Hypothalamus (tissue), 51 donors: ENCODE measurements at places on chromosomes 5 and 9.
A peak's percentile ranks its signal among the peaks of the same experiment; 100 is the strongest.

DNA sequence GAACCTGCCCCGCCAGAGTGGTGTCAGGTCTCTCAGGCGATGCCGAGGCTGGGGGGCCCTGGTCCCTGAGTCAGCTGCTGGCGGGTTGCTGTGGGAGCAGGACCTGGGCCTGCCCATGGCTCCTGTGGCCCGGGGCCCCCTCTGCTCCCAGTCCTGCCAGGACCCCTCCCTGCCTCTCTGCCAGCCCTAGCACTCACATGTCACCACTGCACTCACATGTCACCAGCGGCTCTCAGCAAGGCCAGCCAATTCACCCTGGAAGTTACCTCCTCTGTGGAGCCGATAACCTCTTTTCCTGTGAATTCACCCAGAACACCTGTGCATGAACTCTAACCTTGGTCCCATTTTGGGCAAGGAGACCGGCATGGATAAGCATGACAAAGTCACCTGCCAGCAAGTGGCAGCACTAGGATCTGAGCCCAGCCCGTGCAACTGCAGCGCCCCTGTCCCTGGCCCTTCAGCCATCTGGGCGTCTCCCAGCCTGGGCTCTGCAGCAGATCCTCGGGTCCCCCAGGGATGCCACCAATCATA is 170.2 kb downstream of the GAPVD1 start:
- DNase-seq: no peak

DNA sequence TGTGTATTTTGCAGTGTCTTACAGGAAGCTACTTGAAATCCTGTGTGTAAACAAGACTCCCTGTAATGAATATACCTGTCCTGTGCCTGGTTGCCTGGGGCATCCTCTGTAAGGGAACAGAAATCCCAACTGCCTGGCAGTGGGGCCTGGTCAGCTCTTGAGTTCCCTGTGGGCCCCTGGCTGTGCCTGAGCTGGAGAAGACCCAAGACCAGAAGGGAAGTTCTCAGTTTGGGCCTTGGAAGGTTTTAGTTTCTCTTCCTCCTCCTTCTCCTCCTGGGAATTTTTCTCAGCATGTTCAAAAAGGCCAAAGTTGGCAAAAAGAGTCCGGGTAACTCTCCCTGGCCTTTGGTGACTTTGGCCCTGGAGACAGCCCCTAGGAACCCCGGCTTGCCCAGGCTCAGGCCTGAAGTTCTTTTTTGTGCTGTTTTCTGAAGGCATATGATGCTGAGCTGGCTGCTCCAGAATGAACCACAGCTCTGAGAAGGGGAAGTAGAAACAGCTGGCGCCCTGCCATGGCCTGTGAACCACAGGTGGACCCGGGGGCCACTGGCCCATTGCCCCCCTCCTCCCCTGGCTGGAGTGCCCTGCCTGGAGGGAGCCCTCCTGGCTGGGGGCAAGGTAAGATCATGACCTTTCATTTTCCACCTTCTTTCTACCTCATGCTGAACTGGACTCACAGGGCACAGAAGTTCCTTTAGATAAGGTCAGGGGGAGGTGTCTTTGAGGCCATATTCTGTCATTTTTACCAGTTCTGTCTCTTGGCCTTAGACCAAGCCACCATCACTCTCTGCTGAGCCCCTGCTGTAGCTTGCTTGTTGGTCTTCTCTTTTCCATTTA is 5.8 kb downstream of the TMEM268 start:
- no peak for DNase-seq

- no peak for DNase-seq
These were observed 142.1 kb downstream of the PLK2 start for GRCh38 chr5:58317808-58318207.

DNA sequence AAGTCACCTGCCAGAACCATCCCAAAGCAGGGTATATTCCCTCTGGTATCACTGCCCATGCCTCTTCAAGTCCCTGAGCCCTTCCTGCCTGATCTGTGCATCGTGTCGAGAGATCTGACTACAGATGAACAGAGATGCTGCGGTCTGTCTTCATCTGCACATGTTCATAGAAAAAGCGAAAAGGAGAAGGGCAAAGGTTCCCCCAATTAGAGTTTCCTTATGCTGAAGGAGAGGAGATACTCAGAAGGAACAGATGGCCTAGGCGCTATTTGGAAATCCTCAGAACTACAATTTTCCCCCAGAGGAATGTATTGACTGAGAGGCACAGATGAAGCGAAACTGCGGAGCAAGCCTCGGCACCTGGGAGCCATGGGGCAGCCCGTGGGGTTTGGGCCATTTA is 170.9 kb downstream of the SEC61B start:
- no peak for DNase-seq

- DNase-seq: no peak
These were observed 238.0 kb downstream of the HSPA4 start for GRCh38 chr5:133289686-133290367.

GRCh38 chr5:149298842-149299404 is 27.3 kb downstream of the AFAP1L1 start:
- DNase-seq: no peak

GRCh38 chr5:78472469-78473106 is 112.2 kb downstream of the SCAMP1 start:
- DNase-seq: no peak

DNA sequence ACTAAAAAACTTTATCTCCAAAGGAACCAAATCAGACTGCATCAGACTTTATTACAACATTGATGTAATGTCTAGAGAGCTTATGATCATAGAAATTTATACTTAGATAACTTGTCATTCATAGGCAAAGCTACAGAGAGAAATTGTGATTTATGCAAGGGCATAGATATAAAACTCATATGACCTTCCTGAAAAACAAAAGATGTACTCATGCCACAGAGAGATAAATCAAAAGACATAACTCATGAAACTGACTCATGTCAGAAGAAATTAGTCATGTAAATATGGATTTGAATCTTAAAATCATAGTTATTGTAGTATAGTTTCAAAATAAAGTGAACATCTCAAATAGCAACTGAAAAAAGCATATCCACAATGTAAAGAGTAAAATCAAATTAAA is 186.2 kb downstream of the GABBR2 start:
- no peak for DNase-seq

- DNase-seq: no peak
These were observed 13.1 kb downstream of the PAPPA start for GRCh38 chr9:116166713-116167112.

- no peak for DNase-seq
These were observed 292.7 kb upstream of the SMARCA2 start for GRCh38 chr9:1722404-1722803.

DNA sequence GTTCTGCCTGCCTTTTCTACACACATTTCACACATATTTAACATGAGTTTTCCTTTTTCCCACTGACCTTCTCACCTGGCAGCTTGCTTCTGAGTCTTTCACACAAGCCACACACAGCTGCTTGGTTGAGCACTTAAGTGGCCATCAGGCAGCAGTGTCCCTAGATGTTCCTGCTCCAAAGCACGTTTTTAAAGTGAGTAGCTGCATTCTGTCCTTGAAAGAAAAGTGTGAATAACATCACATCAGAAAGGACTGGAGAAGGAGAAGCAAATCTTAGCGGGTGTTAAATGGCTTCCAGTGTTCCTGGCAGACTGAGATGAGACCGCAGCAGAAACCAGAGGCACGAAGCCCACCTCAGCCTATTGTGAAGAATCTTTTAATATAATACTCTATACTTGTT is 209.2 kb upstream of the IRX4 start:
- DNase-seq: no peak

DNA sequence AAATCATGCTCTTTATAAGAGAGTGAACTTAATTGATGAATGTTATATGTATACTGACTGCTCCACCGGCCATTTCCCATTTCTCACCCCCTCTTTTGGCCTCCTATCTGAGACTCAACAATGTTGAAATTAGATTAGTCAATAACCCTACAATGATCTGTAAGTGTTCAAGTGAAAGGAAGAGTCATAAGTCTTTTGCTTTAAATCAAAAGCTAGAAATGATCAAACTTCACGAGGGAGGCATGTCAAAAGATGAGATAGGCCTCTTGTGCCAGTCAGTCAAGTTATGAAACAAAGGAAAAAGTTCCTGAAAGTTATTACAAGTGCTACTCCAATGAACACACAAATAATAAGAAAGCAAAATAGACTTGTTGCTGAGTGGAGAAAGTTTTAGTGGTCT is 83.1 kb downstream of the NLN start:
- DNase-seq: no peak

DNA sequence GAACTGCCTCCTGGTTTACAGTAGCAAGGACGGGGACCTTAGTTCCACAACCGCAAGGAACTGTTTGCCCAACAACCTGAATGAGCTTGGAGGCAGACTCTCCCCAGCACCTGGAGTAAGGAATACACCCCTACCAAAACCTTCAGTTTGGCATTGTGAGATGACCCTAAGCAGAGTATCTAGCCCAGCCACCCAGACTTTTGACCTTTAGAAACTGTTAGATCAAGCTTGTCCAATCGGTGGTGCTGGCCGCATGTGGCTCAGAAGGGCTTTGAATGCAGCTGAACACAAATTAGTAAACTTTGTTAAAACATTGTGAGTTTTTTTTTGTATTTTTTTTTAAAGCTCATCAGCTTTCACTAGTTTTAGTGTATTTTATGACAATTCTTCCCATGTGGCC is 86.9 kb upstream of the C9orf72 start:
- no peak for DNase-seq

DNA sequence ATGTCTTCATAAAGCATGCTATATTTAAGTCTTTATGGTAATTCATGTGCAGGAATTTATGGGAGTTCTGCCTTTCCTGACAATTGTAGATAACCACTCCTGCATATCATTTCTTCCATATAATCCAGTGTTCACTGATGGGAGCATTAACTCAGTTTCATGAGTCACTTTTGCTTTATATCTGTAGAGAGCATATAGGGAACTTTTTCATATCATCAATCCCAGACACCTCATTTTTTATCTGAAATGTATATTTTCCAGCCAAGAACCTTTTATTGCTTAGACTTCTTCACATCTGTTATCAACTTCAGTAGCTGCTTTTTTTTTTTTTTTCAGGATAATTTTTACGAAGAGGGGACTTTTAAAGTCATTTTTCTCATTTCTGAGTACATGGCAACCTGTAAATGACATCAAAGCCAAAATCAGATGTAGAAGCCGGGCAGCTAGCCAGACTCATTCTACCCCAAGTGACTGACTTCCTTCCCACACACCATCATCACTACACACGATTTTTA is 41.1 kb downstream of the NFX1 start:
- no peak for DNase-seq

GRCh38 chr5:134577796-134578577 is 52.5 kb downstream of the JADE2 start:
- peak; percentile 24 for DNase-seq

GRCh38 chr9:6716766-6717165 is 41.0 kb upstream of the KDM4C start:
- no peak for DNase-seq

DNA sequence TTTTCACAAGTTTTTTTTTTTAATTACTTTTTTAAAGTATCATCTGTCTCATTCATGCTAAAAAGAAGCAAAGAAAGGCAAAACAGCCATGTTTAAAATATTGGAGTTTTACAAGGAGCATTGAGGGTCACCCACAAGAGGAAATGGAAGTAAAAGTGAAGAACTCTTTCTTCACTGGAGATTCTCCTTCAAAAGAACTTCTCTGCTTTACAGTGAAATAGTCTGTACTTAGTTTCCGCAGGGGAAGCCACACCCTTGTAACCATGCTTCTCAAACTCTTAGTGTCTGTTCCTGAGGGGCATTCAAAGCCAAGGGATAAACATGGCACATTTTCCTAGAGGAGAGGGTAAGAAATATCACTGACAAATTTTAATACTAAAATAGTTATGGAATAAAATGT is 8.6 kb downstream of the C9orf72 start:
- DNase-seq: no peak

- DNase-seq: no peak
These were observed 15.1 kb downstream of the ADCY2 start for GRCh38 chr5:7410936-7411511.

DNA sequence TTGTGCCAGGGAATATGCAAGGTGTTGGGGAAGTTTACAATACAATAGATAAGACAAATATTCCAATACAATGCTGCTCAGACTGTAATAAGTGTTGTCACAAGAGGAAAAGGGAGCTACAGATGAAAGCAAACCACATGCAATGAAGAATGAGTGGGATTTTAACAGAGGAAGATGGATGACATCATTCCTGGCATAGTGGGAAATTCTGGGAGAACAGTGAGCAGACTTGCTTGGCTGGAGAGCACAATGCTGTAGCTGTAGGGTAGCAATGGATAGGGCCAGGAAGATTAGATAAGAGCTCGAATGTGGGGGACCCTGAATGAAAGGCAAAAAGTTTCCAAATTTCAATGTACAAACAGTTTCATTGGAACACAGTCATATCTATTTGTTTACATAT is 9.5 kb upstream of the DPYSL3 start:
- DNase-seq: no peak

DNA sequence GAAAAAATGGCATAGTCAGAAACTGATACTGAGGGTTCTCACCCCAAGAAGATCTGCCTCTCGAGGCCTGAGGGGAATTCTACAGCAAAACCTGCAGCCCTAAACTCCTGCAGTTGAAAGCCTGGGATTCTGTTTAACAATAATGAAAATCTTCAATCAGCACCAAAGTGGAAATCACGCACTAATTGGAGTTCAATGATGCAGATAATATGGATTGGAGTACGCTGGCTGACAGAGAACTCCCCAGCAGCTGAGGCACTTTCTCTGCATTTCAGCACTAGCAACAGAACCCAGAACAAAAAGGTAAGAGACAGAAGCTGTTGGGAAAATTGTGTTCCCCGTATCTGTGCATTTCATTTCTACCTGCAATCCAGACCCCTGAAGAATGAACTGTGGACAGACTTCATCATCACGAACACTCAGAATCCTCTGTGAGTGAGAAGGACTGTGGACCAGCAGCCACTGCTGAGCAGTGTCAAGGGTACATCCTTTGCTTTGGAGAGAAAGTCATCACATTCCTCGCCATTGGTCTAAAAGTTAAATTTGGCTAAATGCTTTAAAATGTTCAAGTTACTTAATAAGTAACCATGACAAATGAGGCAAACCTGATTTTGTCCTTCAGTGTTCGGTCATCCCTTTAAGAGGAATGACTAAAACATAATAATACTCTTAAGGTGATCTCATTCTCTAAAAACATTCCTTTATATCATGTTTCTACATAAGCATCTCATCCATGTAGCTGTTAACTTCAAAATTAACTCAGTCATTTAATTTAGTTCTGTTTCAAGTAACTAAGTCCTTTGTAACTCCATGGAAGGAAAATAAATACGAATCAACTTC is 126.1 kb downstream of the GAS1 start:
- no peak for DNase-seq

DNA sequence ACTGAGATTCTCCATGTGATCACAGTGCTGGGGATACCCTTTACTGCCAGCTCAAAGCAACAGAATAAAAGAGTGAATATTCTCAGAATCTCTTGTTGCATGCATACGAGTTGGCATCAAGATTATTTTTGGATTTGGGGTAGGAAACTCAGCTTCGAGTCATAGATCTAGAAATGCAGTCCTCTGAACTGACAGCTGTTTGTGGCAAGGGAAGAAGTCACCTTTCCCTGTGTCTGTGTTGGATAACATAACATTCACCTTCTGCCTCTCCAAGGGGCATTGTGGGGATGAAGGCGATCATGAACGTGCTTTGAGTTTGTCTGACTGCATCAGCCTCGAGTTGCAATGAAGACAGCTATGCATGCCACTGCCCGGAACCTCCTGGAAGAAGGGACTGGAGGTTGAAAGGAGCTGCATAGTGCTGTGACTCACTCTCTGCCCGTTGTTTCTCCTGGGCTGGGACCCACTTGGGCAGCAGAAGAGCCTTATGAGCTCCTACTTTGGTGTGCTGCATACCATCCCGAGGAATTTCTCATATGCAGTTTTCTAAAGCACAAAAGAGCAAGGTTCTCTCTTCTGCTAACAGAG is 231.7 kb downstream of the ARHGAP26 start:
- no peak for DNase-seq
